Cortex of kidney (tissue), 1 donor: ENCODE measurements at places on chromosomes 2 and 18.

DNA sequence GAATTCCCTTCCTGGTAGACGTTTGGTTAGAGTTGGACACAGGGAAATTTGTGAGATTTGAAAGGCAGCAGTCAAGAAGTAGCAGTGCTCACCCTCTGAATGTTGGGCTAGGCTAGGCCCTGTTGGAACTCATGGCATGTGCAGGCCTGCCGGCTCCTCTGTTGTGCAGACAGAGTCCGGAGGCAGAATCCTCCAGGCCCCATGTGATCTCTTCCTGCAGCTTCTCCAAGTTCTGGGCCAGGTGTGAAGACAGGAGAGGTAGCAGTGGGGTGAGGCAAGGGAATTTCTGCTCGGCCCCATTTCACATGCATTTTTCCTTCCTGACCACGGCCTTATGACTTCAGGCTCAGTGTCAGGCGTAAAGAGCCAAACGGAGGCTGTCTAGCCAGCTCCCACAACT lies 36.9 kb upstream of the RAB31 start:
- no peak for DNase-seq

DNA sequence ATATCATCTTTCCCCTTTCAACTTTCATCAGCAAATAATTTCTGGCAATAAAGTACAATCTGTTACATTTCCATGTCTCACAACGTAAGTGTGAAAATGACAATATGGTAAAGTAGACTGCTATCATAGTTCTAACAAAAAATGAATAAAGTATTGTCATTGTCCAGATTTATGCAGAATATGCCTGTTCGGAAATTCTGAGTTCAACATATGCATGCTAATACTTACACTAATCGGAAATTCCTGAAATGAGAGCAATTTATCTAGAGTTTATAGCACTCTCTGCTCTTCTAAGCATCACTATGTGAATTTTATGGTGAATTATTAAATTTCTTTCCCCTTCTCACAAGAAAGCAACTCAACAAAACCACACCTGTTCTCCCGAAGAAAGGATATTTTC lies 8.1 kb downstream of the CWC22 start:
- no peak for DNase-seq

GRCh38 chr2:63765117-63765516 lies 76.6 kb upstream of the UGP2 start:
- no peak for DNase-seq

- no peak for DNase-seq
These were observed 3.5 kb upstream of the KLF11 start for GRCh38 chr2:10039658-10040410.

- no peak for DNase-seq
These were observed 39.8 kb upstream of the AAK1 start for GRCh38 chr2:69683170-69683971.

GRCh38 chr18:62152844-62153243 lies 34.0 kb downstream of the PIGN start:
- DNase-seq: no peak

GRCh38 chr2:207289295-207290018 lies 123.7 kb upstream of the KLF7 start:
- DNase-seq: no peak

GRCh38 chr2:226721541-226721940 lies 78.1 kb downstream of the IRS1 start:
- no peak for DNase-seq

GRCh38 chr2:25920336-25920735 lies 42.0 kb upstream of the ASXL2 start:
- no peak for DNase-seq

GRCh38 chr2:64613276-64613675 lies 40.4 kb downstream of the SERTAD2 start:
- DNase-seq: no peak

DNA sequence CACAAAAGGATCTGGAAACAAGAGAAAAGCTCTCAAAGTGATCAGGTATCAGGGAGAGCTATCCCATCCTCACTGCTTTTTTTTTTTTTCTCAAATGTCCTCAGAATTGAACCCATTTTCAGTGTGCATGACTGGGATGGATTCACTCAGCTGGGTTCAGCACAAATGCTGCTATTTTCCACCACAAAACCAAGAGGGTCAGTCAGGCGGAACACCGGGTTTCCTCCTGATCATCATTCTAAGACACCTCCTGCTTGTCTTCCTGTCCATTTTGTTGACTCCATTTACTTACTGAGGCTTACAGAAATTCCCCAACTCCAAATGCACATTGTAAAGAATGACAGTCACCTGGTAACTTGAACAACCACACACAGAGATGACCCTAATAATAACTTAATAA lies 39.9 kb downstream of the CYRIA start:
- no peak for DNase-seq

GRCh38 chr2:172361360-172361759 lies 66.0 kb upstream of the ITGA6 start:
- no peak for DNase-seq

DNA sequence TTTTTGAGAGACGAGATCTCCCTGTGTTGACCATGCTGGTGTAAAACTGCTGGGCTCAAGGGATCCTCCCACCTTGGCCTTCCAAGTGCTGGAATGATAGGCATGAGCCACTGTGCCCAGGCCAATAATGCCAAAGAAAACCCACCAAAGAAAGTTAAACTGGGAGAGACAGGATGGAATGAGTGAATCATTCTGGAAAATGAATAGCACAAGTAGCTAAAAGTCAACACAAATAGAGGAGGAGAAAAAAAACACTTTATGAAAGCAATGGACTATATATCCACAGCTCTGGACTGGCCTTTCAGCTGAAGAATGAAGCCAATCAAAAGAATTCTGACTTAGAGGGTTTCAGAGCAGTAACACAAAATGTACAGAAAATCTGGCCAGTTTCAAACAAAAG lies 23.9 kb downstream of the IAH1 start:
- no peak for DNase-seq

DNA sequence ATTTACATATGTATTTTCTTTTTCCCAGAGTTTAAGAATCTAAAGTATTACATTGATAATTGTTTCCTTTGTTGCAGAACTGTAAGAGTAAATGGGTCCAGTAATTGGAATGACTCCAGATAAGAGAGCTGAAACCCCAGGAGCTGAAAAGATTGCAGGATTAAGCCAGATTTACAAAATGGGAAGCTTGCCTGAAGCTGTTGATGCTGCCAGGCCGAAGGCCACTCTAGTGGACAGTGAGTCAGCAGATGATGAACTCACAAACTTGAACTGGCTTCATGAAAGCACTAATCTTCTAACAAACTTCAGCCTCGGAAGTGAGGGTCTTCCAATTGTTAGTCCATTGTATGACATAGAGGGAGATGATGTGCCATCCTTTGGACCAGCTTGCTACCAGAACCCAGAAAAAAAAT lies 183.8 kb upstream of the STON1 start:
- DNase-seq: no peak

- DNase-seq: no peak
These were observed 140.8 kb upstream of the SETBP1 start for GRCh38 chr18:44539926-44540325.

DNA sequence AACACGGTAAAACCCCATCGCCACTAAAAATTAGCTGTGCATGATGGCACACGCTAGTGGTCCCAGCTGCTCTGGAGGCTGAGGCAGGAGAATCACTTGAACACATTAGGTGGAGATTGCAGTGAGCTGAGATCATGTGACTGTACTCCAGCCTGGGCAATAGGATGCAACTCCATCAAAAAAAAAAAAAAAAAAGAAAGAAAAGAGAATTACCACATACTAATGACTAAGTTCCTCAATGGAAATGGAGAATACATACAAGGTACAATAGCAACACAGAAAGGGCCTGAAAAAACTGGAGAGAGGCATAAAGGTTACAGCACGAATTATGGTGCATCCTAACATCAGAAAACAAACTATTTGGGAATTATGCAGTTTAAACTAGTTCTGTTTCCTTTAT lies 81.3 kb downstream of the CDH2 start:
- DNase-seq: no peak

DNA sequence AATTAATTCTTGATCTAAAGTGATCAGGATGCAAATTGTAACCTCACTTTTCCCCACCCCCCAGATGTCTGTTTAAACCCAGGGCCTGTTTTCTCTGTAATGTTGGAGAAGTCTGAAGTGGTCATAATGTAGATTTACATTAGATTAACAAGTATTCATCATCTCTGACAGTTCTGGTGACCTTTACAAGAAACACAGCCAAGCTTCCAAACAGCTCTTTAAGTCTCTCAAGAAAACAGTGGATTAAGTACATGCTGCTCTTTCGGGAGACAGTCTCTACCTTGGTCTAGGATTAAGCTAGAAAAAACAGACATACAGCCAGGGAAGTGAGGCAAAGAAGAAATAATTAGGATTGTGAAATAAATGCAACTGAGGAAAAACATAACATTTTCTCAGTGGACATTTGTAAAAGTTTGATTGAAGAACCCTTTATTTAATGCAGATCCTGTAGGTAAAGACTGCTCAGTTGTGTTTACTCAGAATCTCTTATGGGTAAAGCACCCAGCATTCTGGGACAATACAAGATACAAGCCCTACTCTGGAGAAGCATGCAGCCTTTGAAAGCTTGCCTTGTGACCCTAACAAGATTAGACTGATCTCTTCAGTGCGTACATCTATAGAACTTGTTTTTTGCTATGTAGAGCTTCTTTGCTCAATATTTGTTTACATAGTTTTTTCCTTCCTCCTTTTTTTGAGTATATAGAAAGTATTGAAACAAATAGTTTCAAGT lies 203.9 kb downstream of the PHLPP1 start:
- DNase-seq: no peak

DNA sequence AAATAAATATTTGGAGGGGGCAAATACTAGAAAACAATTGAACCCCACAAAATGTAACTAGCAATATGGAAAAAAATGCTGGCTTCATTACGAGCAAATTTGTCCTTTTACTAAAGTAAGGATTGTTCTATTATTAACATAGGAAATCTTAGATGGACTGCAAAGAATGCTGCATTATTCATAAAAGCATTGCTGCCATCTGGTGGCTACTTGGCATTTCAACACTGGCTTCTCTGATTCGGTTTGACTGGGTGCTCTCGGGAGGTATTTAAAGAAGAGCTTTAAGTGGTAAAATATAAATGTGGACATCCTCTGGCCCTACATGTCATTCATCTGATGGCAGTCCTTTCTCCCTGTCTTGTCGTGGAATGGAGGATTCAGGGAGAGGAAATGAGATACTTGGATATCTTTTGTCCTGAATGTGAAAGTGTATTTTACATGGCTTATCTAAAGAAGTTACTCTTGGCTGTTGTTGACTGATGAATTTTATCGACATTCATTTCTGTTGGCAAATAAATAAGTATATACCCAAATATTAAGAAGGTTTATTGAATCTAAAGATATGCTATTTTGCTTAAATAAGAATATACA lies 130.2 kb downstream of the ARHGAP15 start:
- DNase-seq: no peak

DNA sequence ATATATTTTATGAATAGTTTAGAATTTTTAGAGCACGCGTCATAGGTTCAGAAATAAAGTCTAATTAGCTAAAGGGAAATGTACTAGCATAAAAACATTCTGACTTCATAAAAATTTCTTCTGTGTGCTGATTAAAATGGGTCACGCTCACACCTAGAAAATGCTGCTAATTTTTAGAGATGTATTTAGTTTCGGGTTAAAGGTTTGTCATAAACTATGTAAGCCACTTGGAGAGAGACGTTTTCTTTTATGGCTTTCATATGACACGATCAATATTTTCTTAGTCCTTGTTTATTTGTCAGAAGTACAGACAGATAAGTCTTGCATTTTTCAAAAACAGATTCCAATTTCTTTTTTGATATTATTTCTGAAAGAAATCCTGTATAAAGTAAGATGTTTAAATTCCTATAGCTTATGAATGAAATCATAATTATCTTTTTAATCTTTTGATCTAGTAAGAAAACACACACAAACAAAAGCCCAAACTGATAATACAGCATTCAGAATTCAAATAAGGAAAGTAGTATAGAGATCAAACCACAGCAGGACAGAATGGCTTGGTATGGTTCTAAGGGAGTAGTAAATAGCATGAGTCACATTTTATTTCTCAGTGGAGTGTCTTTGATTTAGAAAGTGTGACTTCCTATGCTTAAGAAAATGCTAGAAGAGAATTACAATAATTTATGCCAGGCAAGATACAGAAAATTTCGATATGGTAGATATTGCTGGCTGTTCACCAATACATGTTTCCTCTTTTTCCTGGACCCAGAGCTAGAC lies 236.6 kb downstream of the GPD2 start:
- no peak for DNase-seq
